Bronchial smooth muscle cell (primary cell): ENCODE measurements at places on chromosomes 7 and 10. TPM values are rescaled to one million over a fixed set of nuclear protein-coding genes. Genes with fewer than 3 reads are reported as not detected.

KIAA1549 gene
- total RNA-seq = 0.52 and 0.63 TPM in 2 replicates

LIPN gene
- total RNA-seq = not detected in 2 replicates

BAMBI gene
- total RNA-seq = 0.32 and 0.77 TPM in 2 replicates

C10orf105 gene
- under 0.01 and 0.09 TPM in 2 replicates for total RNA-seq

TBRG4 gene
- 37.2 and 39.4 TPM in 2 replicates for total RNA-seq

CYP2C19 gene
- total RNA-seq = not detected in 2 replicates

VGF gene
- 0.32 TPM in 1 of 2 replicates, not detected in the other for total RNA-seq

EBLN1 gene
- not detected in 2 replicates for total RNA-seq

SLC35G1 gene
- total RNA-seq = 3.2 and 4.9 TPM in 2 replicates

CYP26C1 gene
- total RNA-seq = under 0.01 TPM in 2 replicates

SH2B2 gene
- 0.94 and 0.95 TPM in 2 replicates for total RNA-seq
